Activated CD8-positive, alpha-beta memory T cell treated with anti-CD3 and anti-CD28 coated beads for 4 hours (primary cell): ENCODE measurements at places on chromosomes 16 and 17.

- no peak for DNase-seq
These were observed 19.4 kb downstream of the CMTM4 start for GRCh38 chr16:66677179-66677578.

GRCh38 chr16:74999219-74999608 lies 390 bp downstream of the ZNRF1 start:
- no peak for DNase-seq

GRCh38 chr16:54648575-54648974 lies 282.1 kb upstream of the IRX5 start:
- DNase-seq: no peak

DNA sequence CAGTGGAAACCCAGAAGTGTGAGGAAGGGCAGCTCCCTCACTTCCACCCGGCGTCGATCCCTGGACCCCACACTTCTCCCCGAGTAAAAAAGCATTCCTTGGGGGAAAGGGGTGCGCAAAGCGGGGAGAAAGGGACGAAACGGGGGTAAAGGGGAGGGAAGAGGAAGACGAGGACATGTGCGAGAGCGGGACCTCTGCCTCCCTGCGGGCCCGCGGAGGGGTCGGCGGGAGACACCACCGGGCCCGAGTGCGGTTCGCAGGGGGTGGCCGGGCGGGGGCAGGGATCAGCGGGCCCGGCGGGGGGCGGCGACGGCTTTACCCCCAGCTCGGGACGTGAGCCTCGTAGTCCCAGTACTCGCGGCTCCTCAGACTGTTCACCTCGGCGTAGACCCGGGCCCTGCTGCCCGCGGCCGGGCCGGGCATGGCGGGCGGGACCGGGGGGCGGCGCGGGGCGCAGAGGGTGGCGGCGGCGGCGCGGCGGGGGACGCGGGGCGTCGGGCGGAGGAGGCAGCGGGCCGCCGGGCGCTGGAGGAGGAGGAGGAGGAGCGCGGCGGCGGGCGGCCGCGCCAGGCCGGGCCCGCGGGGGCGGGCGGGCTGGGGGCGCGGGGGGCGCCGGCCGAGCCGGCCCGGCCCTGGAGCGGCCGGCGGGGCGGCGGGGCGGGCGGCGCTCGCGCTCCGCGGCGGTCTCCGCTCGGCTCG lies 443 bp downstream of the CSNK2A2 start:
- DNase-seq: no peak

GRCh38 chr17:6551869-6552531 lies 4.4 kb downstream of the PITPNM3 start:
- DNase-seq: no peak

GRCh38 chr16:51134269-51134812 lies 16.7 kb downstream of the SALL1 start:
- DNase-seq: no peak

- DNase-seq: no peak
These were observed 1196.6 kb downstream of the CDH11 start for GRCh38 chr16:63925221-63925620.

GRCh38 chr17:18184143-18185031 lies 759 bp downstream of the ALKBH5 start:
- DNase-seq: peak; percentile 41

DNA sequence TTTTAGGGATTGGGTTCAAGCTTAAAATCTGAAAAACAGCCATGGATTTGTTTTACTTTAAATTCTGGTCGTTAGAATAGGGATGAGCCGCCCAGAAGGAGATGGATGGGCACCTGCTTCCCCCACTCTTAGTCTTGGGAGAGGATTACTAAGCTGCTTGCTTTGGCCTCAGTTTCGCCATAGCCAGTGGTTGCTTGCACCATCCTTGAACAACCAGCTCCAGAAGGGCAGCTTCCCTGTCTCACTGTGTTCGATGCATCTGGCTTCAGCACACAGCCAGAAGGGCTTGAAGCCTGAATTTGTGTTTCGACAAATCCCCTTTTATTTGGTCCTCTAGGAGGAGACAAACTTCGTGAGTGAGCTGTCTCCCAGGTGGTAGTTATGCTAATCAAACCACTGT lies 7.1 kb downstream of the CYB5D2 start:
- DNase-seq: no peak

DNA sequence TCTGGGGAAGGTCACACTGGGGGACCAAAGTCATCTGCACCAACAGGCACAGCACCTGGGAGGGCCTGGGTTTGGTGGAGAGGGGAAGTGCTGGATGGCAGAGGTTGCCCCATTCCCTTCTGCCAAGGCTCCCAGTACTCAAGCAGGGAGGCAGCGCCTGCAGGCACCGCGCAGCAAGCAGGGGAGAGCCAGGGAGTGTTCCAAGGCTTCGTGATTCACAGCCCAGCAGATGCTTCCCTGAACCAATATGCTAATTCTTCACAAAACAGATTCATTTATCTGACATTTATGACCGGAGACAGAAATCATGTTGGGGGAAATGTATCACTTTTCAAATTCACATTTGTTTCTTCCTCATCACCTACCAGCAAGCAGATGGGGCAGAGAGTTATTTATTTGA lies 13.4 kb upstream of the CDH5 start:
- no peak for DNase-seq

- no peak for DNase-seq
These were observed 26.6 kb downstream of the JPH3 start for GRCh38 chr16:87628940-87629339.

DNA sequence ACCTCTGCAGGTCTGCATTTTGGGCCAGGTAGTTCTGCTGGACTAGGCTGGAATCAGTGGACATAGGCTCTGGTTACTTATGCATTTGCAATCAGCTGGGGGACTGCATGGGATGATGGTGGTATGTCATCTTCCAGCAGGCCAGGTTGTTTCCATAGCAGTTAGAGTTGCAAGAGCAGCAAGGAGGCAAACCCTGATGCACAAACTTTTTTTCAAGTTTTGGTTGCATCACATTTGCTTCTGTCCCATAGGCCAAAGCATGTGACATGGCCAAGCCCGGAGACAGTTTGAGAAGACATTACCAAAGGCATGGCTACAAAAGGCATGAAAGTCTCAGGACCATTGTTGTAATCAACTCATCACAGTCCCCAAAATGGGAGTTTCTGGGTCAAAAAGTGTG lies 58.2 kb downstream of the PRKCB start:
- no peak for DNase-seq

- DNase-seq: no peak
These were observed 204.6 kb downstream of the SLC39A11 start for GRCh38 chr17:72887917-72888316.

- no peak for DNase-seq
These were observed 42.9 kb downstream of the AMFR start for GRCh38 chr16:56382459-56382858.

GRCh38 chr17:82282239-82283207 lies 9.0 kb upstream of the CSNK1D start:
- DNase-seq: no peak

GRCh38 chr16:27287887-27288286 lies 19.3 kb upstream of the NSMCE1 start:
- DNase-seq: no peak
